ENCODE measurements at places on chromosomes 5 and 9.

GRCh38 chr5:59767681-59768151, 125.8 kb downstream of the PDE4D start:
- no peak for DNase-seq

DNA sequence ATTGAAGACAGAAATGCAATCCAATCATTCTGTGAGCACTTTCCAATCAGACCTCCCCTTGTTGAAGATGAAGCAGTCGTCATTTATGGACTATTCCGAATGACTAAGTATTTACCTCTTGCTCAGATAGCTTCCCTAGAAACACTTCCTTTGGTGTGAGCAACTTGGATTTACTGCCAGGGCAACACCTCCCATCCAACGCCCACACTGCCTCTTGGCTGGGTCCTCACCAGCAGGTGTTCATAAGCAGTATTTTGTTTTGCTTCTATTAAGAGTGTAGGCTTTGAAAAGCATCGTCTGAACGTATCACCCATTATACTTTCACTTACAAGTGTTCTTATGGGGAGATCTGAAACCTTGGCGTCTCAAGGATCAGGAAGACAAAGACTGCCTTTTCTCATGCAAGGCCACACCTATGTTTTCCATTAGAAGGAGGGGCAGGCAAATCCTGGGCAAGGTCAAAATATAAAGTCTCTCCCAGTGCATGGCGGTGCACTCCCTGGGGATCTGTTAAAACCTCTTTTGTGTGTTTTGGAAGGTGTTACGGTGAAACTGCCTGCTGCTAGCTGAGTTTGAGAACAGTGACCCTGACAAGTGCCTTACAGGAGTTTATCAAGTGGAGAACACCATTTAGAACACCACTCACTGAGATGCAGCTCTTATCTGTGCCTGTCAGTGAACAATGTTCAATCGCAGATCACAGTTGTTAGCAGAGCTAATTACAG, 10.6 kb upstream of the MARCHF3 start:
- DNase-seq: no peak

GRCh38 chr9:95058121-95058785, 259.3 kb downstream of the FANCC start:
- DNase-seq: no peak

DNA sequence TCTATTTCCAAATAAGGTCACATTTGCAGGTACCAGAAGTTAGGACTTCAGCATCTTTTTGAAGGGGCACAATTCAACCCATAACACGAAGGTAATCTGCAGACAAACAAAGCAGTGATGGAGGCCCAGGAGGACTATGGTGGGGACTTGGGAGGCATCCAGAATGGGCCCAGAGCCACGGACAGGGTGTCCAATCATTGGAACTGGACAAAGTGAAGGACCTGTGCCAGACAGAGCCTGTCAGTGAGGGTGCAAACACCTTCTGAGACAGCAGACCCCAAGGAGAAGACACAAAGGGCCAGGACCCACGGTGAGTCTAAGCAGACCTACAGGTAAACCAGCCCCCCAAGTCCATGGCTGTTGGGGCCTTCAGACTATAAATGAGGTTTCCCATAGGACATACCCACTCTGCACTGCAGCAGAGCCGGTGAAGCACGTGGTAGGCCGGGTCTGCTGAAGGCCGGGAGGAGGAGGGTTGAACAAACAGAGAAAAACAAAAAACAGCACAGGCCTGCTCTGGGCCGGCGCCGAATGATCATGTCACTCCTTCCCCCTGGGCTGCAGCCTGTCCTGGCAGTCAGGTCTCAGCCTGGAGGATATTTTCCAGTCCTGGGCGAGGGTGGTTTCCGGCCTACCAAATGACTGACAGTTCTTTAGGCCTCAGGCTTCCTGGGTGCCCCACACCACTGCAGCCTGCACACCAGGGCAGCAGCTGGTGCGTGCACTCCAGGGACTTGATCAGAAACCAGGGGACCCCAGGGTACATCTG, 84.4 kb downstream of the COL23A1 start:
- no peak for DNase-seq

GRCh38 chr5:176528301-176528700, 8.9 kb downstream of the RNF44 start:
- DNase-seq: no peak
